ENCODE measurements at places on chromosomes 12 and 14.
A peak's percentile ranks its signal among the peaks of the same experiment; 100 is the strongest.

DNA sequence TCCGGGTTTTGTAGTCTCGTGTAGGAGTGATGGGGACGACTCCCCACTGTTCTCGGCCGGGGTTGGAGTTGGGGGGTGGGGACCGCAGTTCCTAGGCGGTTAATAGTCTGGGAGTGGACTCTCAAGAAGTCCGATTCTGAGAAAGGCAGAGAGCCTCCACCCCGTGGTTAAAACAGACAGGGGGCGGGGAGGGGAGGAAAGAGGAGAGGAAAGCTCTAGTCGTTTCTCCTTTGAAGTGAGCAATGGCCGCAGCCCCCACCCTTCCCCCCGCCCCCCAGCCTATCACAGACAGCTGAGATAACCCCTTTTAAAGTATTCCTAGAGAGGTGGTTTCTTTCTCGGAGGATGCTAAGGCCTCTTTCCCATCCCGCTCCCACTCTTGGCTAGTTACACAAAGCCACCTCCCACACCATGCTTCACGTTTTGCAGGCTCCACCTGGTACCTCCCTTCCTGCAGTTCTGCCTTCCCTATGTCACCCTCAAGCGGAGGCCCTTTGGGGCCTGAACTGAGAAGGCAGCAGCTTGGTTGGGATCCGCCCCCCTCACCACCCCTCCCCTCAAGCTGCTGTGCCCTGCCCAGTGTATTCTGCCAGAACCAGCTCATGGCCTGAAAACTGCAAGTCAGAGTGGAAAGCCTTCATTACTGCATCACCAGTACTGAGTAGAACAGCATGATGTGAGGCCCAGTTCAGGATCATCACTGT lies 853 bp downstream of the USP5 start:
- peak; percentile 50 for DNase-seq

GRCh38 chr14:60738843-60739508 lies 4.4 kb downstream of the MNAT1 start:
- no peak for DNase-seq

DNA sequence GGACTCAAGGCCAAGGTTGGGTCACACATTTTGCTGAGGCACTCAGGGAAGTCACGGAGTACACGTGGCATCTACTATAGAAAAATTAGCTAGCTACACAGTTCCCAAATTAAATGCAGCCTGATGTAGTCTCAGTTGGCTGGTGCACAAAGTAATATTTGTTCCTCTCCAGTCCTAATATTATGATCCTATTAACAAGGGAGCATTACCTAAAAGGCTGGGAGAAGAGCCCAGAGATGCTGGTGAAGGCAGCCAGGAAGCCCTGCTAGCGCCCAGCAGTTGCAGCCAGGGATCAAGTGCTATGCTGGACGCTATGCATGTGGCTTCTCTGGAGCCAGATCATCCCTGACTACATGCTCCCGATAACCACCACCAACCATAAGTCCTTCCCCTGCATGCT lies 88.0 kb upstream of the GSC start:
- no peak for DNase-seq

- DNase-seq: no peak
Observed at GRCh38 chr14:83958359-83958758, 1571.6 kb upstream of the FLRT2 start.

DNA sequence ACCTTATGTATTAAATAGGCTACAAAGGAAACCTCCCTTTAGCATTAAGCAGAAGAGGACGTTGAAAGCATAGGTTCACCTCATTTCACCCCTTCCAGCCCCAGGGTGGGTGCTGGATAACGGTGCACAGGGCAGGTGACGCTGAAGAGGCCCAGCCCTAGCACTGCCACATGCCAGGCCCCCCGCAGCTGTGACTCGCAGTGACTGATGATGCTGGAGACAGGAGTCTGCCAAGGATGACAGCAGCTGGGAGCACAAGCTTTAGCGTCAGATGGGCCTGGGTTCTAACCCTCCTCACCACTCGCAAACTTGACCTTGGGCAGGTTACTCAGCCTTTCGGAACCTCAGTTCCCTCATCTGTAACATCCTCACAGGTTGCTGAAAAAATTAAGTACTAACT lies 76.7 kb downstream of the TBK1 start:
- DNase-seq: no peak

DNA sequence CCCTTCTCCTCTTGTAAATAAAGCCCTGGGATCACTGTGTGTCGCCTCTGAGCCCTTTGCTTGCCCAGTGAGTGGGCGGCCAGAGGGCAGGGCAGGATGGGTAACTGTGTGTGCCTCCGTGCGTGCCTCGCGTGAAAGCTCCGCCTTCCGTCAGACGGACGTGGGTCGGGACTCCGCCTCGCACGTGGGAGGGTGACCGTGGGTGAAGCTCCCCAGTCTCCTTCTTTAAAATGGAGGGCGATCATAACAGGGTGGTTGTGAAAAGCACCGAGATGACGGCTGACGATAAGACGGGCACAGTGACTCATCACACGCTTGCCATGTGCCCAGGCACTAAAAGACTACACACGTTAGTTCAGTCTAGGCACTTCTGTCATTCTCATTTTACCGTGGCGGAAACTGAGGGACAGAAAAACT lies 9.2 kb downstream of the PHB2 start:
- peak; percentile 39 for DNase-seq

- DNase-seq: no peak
Observed at GRCh38 chr14:24246765-24247212, 4.4 kb upstream of the TINF2 start.

DNA sequence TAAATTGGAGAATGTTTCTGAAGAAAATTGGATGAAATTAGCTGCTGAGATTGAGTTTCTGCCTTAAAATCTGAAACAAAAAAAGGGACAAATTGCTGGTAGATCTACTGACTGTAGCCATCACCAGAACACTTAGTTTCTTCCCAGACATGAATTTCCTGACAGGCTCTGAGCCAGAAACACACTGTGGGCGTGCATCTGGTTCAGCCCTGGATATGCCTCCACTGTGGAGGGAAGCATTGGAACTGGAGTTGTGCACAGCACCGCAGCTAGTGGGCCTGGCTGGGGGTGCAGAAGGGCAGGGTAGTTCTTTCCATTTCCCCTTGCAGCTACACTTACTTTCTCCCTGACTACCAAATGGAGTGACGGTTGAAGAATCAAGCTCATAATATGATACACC lies 31.2 kb downstream of the CREBL2 start:
- DNase-seq: no peak
